Muscle of leg (tissue), 16 donors: ENCODE measurements at places on chromosomes 2 and 18. TPM values are rescaled to one million over a fixed set of nuclear protein-coding genes. Genes with fewer than 3 reads are reported as not detected.

The TBR1 gene
- 0.04 TPM for polyA plus RNA-seq

GRCh38 chr2:118374974-118375755, 286.9 kb downstream of the INSIG2 start:
- DNase-seq, result peak; percentile 10

- DNase-seq, result no peak
These were observed 220.1 kb upstream of the PIK3C3 start for GRCh38 chr18:41734917-41735316.

DNA sequence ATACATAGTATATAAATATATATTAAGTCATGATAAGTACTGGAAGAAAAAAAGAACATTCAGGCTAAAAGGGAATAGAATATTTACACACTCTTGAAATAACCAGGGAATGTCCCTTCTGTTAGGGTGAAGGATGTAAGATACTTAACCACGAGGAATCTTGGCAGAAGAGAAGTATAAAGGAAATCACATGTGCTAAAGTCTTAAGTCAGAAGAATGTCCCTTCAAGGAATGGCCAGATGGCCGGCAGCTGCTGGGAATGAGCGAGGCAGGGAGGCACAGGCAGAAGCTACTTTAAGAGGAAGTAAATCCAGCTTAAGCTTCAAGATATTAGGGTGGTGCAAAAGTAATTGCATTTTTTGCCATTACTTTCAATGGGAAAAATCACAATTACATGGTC, 5.5 kb downstream of the CCDC102B start:
- DNase-seq, result peak; percentile 97

The PRSS56 gene
- 2.1 TPM for polyA plus RNA-seq

The CFAP65 gene
- polyA plus RNA-seq, result not detected

DNA sequence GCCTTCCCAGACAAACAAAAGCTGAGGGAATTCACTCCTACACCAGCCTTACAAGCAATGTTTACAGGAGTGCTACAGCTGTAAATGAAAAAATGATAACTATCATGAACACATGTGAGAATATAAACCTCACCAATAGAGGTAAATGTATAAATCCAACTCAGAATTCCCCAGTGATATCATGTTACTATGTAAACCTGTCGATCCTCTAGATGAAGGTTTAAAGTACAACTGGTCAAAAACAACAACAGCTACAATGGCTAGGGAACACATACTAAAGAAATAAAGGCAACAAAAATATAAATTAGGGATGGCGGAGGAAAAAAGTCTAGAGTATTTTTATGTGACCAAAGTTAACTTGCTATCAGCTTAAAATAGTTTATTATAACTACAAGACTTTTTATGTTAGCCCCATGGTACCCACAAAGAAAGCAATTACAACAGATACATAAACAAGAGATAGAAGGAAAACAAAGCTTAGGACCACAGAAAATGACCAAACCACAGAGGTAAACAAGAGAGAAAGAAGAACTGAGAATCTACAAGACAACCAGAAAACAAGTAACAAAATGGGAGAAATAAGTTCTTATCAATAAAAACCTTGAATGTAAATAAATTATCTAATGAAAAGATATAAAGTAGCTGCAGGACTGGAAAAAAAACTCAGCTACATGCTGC, 8.3 kb downstream of the CERKL start:
- no peak for DNase-seq

DNA sequence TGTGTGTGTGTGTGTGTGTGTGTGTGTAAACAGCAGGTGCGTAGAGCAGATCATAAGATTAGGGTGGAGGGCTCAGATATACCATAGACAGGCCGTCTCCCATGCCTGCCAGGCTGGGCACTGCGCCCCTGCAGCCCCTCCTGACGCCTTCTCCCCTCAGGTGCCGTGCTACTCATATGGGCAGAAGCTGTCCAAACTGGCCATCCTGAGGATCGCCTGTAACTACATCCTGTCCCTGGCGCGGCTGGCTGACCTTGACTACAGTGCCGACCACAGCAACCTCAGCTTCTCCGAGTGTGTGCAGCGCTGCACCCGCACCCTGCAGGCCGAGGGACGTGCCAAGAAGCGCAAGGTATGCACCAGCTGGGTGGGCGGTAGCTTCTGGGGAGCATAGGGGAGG, 10.0 kb downstream of the ATOH8 start:
- DNase-seq, result no peak

DNA sequence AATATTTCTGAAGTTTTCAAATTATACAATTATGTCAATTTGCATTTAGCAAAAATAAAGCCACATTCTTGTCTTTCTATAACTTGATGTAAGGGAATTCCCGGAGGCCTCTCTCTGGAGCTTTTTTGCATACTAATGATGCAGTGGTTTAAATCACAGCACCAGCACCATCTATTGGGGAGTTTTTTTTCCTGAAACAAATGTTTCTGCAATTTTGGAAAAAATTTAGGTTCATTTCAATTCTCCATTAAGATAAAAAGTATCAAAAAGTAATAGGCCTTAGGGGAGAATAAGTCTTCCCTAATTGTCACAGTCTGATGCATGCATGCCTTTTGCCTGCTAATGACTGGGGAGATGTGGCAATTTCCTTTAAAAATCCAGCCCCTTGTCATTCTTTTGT, 13.5 kb downstream of the CBLN2 start:
- no peak for DNase-seq

The IL1RL2 gene
- polyA plus RNA-seq, result 0.14 TPM

DNA sequence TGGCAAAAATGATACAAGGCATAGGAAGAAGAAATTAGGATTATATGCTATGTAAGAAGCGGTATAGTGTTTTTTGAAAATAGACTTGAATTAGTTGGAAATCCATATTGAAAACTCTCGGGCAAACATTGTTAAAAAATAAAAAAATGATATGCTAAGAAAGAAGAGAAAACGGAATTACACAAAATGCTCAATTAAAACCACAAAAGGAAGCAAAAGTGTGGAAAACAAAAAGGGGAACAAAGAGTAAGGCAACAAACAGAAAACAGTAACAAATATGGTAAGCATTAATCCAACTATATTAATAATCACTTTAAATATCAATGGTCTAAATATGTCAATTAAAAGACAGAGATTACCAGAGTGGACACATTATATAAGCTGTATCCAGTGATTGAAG, 58.4 kb downstream of the TXNL1 start:
- no peak for DNase-seq

The SESTD1 gene
- polyA plus RNA-seq, result 14.3 TPM

- DNase-seq, result peak; percentile 50
These were observed 627.6 kb upstream of the PKDCC start for GRCh38 chr2:41420219-41420618.

The RAMP1 gene
- 39.7 TPM for polyA plus RNA-seq

- DNase-seq, result no peak
These were observed 440.4 kb downstream of the CCDC85A start for GRCh38 chr2:56624181-56624580.

The TDRD15 gene
- polyA plus RNA-seq, result not detected

DNA sequence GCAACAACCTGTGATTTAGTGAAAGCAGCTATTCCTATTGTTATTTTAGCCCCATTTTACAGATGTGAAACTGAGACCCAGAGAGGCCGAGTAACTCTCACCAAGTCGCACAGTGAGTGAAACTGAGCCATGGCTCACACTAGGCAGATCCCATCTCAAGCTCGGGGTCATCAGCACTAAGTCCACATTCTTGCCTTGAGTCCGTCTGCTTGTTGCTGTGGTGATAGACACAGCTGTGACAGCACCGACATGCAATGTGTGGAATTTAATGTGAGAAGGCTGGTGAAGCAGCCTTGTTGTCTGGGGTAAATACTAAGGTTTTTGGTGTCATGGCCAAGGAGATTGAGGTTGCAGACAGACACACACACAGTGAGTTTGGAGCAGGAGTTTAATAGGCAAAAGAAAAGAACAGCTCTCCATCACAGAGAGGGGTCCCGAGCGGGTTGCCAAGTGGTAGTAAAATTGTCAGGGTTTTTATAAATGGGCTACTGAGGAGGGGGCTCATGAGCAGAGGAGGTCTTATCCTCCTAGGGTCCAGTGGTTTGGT, 40.2 kb upstream of the GMCL1 start:
- peak; percentile 86 for DNase-seq

GRCh38 chr2:233544200-233544610, 22.4 kb downstream of the USP40 start:
- DNase-seq, result no peak

The GCA gene
- 13.3 TPM for polyA plus RNA-seq

The PSMA8 gene
- not detected for polyA plus RNA-seq

The ATOH8 gene
- 10.4 TPM for polyA plus RNA-seq

DNA sequence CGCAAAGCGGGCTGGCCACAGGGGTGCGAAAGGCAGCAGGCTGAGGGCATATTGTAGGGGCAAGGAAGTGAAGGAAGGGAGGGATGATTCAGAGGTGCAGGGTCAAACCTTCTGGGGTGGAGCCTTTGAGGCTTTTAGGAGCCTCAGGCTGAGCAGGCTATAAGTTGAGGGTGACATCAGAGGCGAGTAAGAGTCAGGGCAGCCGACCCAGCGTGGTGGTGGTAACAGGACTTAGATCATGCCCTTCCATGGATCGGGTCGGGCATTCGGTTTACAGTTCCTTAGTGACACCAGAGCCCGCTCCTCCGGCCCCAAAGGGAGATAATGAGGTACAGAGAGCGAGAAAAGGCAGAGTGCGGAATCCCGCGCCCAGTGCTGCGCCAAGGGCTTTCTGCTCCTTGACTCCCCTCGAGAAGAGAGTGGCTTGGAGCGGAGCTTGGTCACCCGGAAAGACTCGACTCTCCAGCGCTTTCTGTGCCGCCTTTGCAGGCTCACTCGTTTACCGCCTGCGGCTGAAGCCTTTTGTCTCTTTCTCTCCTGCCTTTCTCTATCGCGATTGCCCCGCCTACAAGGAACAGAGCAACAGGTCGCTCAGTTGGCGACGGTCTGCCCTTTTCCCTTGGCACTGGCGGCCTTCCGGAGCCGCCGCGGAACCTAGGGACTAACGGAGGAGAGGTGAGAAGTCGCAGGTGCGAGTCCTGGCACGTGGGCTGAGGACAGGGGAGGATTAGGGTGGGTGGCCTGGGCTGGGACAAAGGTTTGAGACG, 720 bp downstream of the LBX2 start:
- DNase-seq, result peak; percentile 25

DNA sequence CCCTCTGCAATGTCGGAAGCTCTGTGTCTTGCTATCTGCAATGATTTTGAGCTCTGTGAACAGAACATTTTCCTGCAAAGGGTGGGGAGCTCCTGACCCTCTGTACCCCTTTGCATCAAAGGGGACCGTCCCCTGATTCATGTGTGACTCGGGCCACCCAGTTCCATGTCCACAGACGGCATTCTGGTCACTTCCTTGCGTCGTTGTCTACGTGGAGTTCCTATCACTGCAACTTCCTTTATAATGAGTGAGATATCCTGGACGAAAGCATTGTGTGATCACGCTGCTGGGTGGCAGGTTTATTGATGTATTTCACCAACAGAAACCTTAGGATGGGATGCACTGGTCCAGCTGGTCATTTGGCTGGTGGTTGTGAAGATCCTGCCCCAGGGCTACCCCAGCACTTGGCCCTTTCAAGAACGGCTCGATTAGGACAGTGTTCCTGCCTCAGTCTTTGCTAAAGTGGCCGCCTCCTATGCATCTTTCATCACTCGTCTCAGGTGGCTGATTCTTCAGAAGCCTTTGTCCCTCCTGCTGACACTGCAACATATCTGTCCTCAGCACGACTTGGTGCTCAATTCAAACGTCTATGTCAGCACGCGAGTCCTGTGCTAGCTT, 202.7 kb downstream of the ACKR3 start:
- DNase-seq, result no peak

DNA sequence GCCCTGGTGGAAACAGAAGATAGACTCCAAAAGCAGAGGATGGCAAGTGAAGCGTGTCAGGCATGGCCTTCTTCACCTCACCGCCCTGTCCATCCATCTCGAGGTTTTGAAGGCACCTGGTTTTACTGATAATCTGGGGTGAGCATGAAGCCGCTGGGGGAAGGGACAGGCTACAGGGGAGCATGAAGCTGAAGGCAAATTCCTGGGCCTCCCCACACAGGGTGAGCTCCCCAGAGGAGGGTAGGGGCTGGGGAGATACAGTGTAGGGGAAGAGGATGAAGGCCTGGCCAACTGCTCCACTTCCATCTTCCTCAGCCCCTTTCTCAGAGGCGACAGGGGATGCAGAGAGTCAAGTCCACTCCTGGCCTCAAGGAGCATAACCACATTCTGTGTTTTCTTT, 228.3 kb upstream of the SMAD2 start:
- no peak for DNase-seq
